CD4-positive, alpha-beta T cell treated with Interleukin-21 for 1 hour (primary cell): ENCODE measurements at places on chromosomes 7 and 10.

DNA sequence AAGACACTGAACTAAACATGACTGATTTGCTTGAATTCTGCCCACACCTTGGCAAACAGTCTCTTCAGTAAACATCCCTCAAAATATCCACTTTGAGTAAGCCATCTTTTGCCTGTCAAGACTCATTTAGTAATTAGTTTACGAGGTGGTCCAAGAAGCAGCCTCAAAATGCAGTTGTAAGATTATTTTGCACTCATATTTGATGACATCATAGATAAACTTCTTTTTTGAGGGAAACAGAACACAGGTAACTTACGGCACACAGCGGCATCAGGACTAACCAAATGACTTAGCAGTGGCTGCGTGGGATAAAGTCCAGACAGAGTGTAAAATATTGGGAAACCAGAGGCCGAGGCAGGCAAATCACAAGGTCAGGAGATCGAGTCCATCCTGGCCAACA, 41.8 kb upstream of the STEAP1B start:
- DNase-seq = no peak

GRCh38 chr7:121334875-121335648, 6.3 kb downstream of the WNT16 start:
- no peak for DNase-seq

GRCh38 chr10:80148166-80148805, 15.8 kb downstream of the PLAC9 start:
- DNase-seq = no peak

- no peak for DNase-seq
Measured at GRCh38 chr7:104552102-104552501, 223.7 kb downstream of the LHFPL3 start.

- no peak for DNase-seq
Measured at GRCh38 chr7:81845744-81846241, 75.9 kb upstream of the HGF start.
